Glutamatergic neuron (in vitro differentiated cells): ENCODE measurements at places on chromosomes 2 and 18. TPM values are rescaled to one million over a fixed set of nuclear protein-coding genes. Genes with fewer than 3 reads are reported as not detected.

ALLC gene
- not detected for total RNA-seq

- no peak for DNase-seq
Measured at GRCh38 chr2:177324797-177325196, 60.3 kb upstream of the NFE2L2 start.

GRCh38 chr2:186927867-186928191 is 78.9 kb upstream of the ZSWIM2 start:
- no peak for DNase-seq

- no peak for DNase-seq
Measured at GRCh38 chr2:45712570-45712969, 61.1 kb downstream of the PRKCE start.

GRCh38 chr2:162297925-162298552 is 20.4 kb downstream of the IFIH1 start:
- no peak for DNase-seq

- DNase-seq = no peak
Measured at GRCh38 chr2:149732001-149732685, 144.6 kb upstream of the MMADHC start.
